Osteoblast (primary cell): ENCODE measurements at places on chromosomes 3 and 15. TPM values are rescaled to one million over a fixed set of nuclear protein-coding genes. Genes with fewer than 3 reads are reported as not detected.

C15orf39 gene
- 4.7 and 6.5 TPM in 2 replicates for total RNA-seq

ZNF501 gene
- 6.5 and 7.2 TPM in 2 replicates for total RNA-seq

DNA sequence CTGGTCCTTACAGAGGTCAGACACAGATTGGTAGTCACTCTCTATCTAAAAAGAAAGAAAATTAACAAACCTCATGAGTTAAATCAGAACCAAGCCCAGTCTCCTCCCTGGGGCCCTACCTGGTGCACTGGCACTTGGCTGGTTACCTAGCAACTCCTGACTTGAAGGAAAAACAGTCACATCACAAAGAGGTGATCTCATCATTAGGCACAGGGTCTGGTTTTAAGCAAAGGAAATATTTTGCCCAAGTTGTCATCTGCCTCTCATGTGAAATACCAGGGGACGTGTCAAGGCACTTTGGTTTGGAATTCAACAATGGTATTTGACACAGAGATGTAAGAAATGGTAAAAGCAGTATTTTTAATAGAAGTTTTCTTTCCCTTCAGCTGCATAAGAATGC lies 47.7 kb upstream of the FMN1 start:
- peak; percentile 79 for DNase-seq
- H3K4me3 ChIP-seq, result no peak overlapping the region
- H3K4me1 ChIP-seq, result peaks cover 26% of the 10 kb centered on the region

DNA sequence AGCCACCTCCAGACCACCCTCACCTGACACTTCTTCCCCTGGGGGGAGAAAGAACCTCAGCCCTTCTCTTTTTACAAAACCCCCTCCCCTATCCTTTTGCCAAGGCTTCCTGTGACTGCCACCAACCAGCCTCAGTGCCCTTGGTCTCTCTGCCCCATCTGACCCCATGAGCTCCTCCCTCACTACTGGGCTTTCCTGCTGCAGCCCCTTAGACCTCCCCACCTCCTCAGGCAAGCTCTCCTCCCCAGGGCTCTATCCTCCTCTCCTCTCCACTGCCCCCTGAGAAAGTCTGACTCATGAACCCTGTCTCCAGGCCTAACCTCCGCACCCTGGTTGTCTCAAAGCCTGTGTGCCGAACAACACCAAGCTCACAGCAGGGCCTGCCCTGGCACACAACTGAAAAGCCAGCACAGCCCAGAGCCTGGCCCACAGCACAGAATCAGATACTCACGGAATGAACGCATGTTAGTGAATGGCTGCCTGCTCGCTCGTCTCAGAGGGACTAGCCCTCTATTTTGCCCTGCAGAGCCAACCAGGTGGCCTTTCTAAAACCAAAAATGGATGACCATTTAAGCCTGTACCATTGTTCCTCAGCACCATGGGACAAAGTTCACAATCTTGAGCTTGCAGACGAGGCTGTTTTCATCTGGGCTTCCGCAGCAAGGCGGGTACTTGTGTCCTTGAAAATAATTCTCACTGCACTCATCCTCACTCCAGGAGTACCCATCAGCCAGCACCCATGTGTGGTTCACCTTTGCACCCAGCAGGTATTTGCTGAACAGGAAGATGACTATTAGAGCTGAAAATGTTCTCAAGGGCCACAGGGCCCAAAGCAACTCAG lies 1.7 kb downstream of the CHDH start:
- H3K27me3 ChIP-seq, result peaks cover 38% of the 10 kb centered on the region
- no peak overlapping the region for H3K27ac ChIP-seq
- H3K4me1 ChIP-seq, result peaks cover 4% of the 10 kb centered on the region
- no peaks in the 10 kb centered on the region for H3K36me3 ChIP-seq
- H3K4me3 ChIP-seq, result no peak overlapping the region
- no peak for DNase-seq

DNA sequence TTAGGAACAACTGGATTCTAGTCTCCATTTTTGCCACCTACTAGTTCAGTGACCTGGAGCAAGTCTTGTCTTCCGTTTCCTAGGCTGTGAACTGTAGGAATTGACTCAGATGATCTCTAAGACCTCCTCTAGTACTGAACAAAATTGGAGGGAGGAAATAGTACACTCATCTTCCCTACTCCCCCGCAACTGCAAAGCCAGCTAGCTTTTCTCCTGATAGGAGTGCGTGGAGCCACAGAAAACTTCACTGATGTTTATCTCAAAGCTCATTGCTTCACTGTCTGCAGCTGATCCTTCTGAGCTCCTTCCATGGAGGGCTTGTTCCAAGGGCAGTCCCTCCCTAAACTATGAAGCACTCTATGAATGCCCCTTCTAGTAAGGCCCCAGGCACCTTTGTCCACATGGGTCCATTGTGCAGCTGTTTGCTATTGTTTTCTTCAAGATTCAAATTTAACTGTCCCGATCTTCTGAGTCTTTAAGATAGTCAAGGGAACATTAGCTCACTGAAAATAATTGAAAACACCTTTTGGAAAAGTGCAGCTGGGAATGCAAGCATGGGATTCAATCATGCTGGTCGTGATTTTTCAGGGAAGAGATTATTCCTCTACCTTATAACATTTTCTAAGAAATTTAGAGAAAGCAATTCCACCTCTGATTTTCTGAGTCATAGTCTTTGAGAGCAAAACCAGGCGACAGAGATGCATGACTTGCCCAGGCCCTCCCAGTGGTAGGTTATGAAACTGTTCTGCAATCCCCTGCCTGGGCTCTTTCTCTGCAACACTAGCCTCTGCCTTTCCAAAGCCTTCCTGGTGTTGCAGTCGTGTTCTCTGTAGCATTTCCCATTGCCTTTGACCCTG lies 24.3 kb downstream of the FILIP1L start:
- H3K36me3 ChIP-seq, result no peaks in the 10 kb centered on the region
- peaks cover 31% of the 10 kb centered on the region for H3K4me1 ChIP-seq
- H3K4me3 ChIP-seq, result no peak overlapping the region

DNA sequence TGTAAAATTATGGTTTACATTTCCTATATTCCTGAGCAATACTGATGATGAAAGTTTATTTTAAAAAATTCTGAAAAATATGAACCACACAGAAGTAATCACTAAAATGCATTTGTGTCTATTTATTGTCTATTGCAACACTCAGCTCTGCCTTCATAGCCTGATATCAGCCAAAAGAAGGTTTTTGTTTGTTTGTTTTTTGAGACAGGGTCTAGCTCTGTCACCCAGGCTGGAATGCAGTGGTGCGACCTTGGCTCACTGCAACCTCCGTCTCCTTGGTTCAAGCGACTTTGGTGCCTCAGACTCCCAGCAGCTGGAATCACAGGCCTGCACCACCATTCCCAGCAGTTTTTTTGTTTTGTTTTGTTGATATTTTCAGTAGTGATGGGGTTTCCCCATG lies 1560.2 kb downstream of the SI start:
- no peaks in the 10 kb centered on the region for H3K4me1 ChIP-seq
- H3K27ac ChIP-seq, result no peak overlapping the region
- no peaks in the 10 kb centered on the region for H3K36me3 ChIP-seq
- DNase-seq, result no peak

DNA sequence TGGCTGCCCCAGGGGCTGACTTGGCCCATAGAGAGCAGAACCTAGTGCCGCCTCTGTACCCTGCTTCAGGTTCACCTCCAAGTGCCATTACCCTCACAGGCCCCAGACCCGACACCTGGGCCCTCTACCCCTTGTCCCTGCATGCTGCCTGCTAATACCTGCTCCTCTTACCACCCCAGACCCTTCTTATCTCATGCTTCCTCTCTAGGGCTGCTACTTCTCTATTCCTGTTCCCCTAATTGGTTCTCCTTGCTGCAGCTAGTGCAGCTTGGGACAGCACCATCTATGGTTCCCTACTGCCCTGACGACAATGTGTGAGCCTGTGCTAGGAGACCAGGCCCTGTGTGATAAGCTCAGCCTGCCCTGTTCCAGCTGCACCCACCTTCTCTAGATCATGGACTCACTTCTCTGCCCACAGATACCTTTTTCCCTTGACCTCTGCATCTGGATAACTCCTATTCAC lies 15.3 kb downstream of the HDAC11 start:
- H3K4me3 ChIP-seq, result no peak overlapping the region
- DNase-seq, result no peak
- no peaks in the 10 kb centered on the region for H3K27me3 ChIP-seq
- H3K27ac ChIP-seq, result no peak overlapping the region
